Tibial nerve (tissue), 4 donors: ENCODE measurements at places on chromosomes 11 and 22.

GRCh38 chr11:117730208-117730800 lies 66.7 kb downstream of the DSCAML1 start:
- DNase-seq, result no peak

GRCh38 chr22:25759825-25760231 lies 17.8 kb downstream of the MYO18B start:
- DNase-seq, result no peak

- DNase-seq, result no peak
These were observed 38.8 kb downstream of the FLI1 start for GRCh38 chr11:128732471-128733277.

DNA sequence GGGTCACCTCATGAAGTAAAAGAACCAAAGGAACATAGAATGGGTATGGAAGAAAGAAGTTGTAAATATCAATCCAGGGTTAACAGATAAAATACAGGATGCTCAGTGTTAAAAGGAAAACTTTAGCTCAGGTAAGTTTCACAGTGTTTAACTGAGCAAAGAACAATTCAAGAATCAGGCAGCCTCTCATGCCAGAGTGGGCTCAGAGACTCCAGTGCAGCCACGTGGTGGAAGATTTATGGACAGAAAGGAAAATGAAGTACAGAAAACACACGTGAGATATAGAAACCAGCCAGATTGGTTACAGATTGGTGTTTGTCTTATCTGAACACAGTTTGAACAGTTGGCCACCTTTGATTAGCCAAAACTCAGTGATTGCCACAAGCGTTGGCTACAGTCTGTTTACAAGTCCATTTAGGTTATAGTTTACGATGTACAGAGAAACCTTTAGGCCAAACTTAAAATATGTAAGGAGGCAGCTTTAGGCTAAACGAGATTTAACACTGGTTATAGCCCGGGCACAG lies 9.1 kb downstream of the AP5B1 start:
- no peak for DNase-seq

- DNase-seq, result no peak
These were observed 4.0 kb downstream of the AIFM3 start for GRCh38 chr22:20970939-20971657.

DNA sequence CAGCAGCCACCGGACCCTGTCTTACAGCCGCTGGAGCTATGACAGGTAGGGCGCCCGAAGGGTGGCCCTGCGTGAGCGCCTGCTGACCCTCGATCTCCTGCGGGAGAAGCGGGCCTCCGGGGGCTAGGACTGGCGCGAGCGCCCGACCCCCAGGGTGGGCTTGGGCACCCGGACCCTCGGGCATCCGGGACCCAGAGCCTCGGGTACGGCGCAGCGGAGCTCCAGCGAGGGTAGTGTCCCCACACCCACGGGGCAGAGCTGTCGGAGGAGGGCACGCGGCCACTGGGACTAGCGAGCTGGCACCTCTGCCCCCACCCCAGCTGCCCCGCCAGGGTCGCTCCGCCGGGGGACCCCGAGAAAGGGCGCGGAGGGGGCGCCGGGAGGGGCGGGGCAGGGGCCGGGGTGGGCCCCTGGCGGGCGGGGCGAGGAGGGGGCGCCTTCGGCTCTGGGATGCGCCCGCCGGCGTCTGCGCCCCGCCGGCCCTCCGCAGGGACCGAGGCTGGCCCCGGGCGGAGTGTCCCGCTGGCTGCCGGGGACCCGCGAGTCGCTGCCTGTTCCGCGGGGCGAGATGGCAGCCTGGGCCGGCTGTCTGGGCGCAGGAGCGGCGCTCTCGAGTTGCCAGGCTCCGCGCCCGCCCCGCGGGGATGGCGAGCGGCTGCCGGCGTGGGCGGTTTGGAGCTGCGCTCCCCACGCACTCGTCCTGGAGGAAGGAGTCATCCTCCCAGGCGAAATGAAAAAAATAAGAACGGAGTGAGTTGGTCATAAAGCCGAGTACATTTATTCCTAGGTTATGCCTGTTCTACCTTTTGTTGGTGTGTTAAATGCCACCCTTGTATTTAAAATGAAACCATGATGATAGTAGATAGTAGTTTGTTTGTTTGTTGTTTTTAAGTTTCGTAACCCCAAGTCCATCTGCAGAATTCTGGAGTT lies 32.4 kb downstream of the EIF3F start:
- DNase-seq, result no peak

- no peak for DNase-seq
These were observed 3.6 kb upstream of the CKAP5 start for GRCh38 chr11:46849631-46850030.

DNA sequence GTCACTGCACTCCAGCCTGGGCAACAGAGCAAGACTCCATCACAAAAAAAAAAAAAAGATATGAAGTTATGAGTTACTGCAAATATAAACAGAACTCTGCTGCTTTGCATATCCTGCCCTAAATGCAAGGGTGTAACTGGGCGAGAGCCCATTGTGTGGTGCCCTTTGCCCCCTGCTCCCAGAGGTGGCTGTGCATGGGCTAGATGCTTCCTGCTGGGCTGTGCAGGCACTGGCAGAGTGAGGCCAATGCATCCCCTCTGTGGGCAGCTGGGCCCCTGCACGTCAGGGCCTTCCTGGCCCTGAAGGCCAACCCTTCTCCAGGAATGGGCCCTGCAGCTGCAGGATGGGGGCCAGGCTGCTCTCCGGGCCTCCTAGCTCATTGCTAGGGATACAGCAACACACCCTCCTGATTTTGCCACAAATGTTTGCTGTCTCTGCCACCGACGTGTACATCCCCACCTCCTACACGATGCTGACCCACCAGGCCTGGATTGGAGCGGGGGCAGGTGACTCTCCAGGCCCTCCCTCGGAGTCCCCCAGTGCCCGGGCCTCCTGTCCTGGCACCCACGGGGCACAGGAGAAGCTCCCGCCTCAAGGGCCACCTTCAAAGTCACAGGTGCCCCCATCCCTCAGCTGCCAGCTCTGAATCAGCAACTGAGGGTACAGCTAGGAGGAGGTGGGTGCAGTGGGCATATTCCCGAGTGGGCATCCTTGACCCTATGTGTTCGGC lies 40.7 kb upstream of the COMT start:
- DNase-seq, result no peak

- no peak for DNase-seq
These were observed 6.5 kb upstream of the MFNG start for GRCh38 chr22:37492428-37493344.

DNA sequence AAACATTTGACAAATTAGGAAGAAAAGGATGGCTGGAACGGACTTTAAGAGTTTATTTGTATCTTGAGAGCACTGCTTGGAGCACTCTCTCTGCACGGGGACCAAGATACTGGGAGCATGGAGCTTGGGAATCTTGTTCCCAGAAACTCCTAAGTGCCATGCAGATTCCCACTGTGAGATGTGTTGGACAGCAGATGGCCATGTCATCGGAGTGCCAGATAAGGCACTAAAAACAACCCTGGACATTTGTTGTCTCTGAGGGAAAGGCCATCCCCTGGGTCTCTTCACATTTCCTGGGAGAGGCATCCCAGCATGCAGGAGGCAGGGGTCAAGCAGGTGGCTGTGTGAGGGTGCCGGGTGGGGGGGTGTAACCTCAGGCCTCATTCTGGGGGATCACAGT lies 2.9 kb downstream of the KIRREL3 start:
- DNase-seq, result no peak

- no peak for DNase-seq
These were observed 914.2 kb upstream of the RAG2 start for GRCh38 chr11:37512156-37512780.

DNA sequence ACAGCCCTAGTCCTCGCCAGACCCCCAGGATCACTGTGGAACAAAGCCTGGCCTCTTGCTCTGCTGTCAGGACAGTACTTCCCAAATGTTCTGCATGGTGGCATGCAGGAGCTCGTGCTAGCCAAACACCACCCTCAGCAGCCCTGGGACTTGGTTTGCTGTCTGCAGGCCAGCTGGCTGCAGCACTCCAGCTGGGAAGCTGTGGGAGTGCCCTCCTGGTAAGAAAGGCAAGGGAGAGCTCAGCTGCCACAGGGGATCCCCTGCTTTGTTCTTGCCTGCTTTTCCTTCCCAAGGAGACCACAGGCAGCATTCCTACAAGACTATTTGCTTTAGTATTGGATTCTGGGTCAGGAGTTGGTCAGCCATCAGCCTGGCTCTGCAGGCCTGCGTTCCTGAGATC lies 27.9 kb downstream of the TCIRG1 start:
- DNase-seq, result no peak

GRCh38 chr11:119571311-119571710 lies 148.3 kb upstream of the THY1 start:
- no peak for DNase-seq

DNA sequence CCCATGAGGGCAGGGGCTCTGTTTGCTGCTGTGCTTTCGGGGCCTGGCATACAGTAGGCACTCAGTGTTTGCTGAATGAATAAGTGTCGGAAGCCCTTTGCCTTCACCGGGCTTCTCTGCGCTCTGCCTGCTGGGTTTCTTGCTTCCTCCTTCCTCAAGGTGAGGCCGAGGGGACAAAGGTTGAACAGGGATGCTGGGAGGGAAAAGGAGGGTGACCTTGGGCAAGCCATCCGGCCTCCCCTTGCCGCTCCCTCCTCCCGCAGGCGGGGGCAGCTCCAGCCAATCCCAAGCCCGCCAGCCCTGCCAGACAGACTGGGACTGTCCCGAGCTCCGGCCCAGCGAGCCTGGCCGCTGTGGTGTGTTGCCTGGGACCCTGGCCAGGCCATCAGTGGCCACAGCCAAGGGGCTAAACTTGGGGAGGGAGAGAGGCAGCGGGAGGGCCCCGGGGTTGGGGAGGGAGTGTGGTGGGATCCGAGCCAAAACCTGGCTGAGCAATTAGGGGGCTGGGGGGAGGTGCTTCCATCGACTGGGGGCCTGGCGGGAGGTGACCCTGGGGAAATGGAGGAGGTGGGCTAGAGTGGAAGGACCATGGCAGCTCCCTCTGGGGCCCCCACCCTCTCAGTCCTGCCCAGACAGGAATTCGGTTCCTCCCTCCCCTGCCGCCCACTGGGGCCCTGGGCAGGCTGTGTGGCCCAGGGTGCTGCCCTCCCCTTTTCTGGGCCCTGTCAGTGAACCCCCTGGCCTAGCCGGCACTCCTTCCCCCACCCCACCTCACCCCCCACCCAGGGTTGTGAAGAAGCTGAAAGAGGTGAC lies 3.4 kb upstream of the RCOR2 start:
- no peak for DNase-seq

DNA sequence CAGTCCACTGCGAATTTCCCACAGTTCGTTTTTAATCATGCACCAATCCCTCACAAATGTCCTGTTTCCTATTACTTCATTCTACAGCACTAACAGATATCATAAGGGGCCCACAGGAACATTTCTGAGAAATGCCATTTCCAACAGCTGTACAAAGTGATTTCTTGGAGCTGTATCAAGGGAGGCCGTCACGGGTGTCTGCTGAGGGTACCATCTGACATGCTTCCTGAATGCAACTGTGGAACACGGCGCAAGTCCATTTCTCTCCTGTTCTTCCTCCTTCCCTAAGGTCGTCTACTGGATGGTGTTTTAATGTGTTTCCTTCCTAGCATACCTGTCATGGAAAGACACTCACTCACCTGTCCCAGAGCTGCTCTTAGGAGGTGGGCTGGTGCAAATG lies 320.7 kb downstream of the LARGE1 start:
- no peak for DNase-seq

- no peak for DNase-seq
These were observed 124.7 kb downstream of the ARHGAP32 start for GRCh38 chr11:129067454-129067853.

GRCh38 chr11:132993991-132994502 lies 538.3 kb downstream of the OPCML start:
- no peak for DNase-seq

- DNase-seq, result no peak
These were observed 163.9 kb downstream of the TRIM29 start for GRCh38 chr11:119974051-119974450.

DNA sequence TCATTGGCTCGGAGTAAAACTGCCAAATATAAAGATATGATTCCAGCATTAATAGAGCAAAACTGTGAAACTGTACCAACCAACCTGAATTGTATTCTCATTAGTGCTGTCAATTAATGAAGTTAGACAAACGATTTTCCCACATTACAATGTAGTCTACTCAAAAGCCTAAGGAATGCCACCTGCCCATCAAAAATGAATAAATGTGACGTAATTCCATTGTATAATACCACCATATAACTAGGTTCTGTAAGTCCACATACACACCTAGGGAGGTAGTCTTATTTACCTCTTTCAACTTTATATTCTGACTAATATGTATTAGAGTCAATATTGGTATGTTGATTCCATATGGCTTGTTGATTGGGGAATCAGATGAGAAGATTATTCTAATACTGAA lies 76.2 kb downstream of the FAM76B start:
- no peak for DNase-seq

GRCh38 chr11:17770048-17770652 lies 35.6 kb downstream of the KCNC1 start:
- no peak for DNase-seq

DNA sequence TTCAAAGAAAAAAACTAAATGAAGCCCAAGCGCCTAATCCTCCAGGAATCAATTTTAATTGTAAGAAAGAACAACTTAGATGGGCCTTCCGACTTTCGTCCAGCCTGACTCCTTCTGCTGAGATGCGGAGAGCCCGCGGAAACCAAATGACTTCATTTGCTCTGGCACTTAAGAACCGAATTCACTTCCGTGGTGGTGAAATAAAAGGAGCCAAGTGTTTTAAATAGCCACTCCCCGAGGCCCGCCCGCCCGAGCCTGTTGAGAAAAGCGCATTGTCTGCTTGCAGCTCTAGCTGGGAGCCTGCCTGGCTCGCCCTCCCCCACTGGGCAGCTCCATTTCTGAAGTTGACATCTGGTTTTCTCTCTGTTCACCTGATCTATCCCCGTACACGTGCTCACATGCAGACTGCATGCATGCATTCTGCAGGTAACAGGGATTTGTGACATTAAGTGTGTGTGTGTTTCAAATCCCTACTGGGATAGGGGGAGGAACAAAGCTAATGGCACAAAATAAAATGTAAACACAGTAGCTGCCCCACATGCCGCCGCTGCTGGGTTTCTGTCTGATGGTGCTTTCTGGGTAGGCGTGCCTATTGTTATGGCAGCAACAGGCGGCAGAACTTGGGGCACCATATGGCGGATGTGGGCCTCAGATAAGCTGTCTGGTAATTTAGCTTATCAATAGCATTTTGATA lies 6.2 kb downstream of the TEAD1 start:
- peak; percentile 75 for DNase-seq

DNA sequence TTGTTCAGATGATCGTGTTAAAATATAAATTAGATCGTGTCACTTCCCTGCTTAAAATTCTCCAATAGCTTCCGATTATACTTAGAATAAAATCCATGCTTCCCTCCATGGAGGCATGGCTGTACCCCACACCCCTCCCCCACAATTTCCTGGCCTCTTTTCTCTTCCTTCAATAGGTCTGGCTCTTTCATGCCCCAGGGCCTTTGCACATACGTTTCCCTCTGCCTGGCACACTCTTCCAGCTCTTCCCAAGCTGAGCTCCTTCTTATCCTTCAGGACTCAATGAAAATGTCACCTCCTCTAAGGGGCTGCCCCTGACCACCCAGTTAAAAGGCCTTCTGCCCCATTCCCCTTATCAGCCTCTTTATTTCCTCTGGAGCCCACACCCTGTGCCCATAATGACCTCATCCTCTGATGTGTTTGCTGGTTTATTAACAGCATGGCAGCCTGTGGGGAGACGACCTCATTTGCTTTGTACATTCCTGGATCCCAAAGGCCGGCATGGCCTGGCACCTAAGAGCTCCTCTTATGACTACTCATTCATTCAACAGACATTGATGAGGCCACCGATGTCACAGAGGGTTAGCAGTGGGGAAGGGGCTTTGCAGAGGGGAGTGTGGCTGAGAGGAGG lies 9.0 kb upstream of the FLRT1 start:
- no peak for DNase-seq
